Hindlimb muscle (tissue), 1 donor: ENCODE measurements at places on chromosomes 1 and 21.

DNA sequence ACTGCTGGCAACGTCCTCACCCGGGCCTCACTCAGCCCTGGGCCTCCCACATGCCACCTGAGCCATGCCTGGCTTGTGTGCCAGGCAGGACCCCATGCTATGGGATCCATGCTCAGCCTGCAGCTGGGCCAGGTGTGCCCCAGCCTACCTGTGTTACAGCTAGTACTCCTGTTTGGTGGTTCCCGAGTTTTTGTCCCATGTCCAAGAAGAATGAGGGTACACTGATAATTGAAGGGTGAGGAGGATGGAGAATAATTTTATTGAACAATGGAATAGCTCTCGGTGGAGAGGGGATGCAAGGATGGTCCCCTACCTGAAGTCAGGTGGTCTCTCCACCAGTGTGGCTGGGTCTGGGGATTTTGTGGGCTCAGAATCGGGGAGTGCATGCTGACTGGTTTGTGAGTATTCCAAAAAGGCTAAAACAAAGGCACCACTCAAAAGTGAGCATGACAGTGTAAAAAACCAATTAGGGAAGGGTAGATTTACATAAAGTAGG lies 137.9 kb downstream of the TNFSF18 start:
- DNase-seq = no peak

GRCh38 chr1:24600551-24600950 lies 42.6 kb upstream of the SRRM1 start:
- no peak for DNase-seq

DNA sequence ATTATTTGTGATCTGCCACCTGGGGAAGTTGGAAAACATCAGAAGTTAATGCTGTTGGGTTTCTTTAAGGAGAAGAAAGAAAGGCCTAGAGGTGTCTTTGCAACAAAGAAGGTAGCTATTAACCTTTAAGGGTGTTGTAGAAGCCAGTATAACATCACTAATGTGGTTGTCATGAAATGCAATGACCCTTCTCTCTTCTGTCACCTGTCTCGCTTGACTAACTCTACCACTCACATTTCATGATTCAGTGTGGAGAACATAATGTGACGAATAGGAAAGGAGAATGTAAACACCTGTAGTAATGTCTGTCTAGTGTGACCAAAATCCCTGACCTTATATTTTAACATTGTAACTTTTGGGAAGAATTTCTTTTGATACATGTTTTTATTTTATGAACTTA lies 211.7 kb upstream of the UBE2U start:
- DNase-seq = no peak

GRCh38 chr1:200150721-200151120 lies 123.2 kb downstream of the NR5A2 start:
- DNase-seq = no peak

DNA sequence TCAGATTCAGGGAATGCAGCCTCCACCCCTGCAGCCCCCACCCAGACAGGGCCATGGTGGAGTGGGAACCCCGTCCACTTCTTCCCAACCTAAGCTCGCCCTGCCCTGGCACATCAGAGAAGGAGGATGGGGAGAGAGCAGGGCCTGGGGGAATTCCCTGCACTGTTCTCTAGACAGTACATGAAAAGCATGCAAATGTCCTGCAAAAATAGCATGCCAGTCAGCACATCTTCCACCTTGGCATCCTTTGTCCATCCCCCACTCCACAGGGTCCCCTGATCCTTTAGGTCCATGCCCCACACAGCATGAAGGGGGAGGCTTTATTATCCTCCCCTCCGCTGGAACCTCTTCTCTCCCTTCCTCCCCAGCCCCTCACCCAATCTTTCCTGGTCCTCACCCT lies 35.0 kb upstream of the RD3 start:
- DNase-seq = no peak

- no peak for DNase-seq
Observed at GRCh38 chr1:183630748-183631147, 4.8 kb downstream of the ARPC5 start.

GRCh38 chr1:3820316-3820715 lies 24.0 kb upstream of the LRRC47 start:
- DNase-seq = no peak

DNA sequence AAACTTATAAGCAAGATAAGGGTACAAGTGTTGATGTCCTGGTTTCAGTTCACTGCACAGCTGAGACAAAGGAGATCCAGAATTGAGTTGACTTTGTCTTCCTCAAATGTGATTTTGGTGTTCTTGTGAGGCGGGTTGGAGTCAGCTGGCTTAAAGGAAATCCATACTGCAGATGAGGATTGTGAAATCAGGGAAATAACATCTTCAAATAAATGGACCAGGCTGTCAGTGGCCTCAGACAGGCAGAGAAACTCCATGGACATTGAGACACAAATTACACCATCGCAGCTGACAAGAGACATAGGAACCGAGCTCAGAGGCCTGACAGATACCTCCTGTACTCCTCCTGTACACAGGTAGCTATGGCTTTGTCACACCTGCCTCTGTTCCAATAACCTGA lies 27.0 kb upstream of the REG4 start:
- DNase-seq = no peak

- no peak for DNase-seq
Observed at GRCh38 chr1:115534106-115534505, 107.7 kb upstream of the VANGL1 start.

DNA sequence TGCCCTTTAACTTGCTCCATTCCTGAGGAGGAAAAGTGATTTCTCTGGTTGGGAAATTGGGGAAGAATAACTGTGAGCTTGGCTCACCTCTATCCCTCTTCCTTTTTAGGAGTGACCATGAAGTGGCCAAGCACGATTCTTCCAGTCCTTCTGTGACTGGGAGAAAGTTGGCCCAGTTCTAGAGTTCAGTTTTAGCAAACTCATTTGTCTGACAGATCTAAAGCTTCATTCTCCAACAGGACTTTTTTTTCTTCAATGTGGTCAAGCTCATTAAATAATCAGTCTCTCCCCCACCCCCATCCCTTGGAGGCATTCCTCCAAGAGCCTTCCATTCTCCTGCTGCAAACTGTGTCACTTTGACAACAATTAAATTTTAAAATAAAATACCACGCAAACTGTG lies 6.4 kb upstream of the AGL start:
- DNase-seq = no peak

GRCh38 chr1:154791292-154792166 lies 78.6 kb downstream of the KCNN3 start:
- DNase-seq = no peak

GRCh38 chr1:203340112-203340790 lies 10.7 kb downstream of the FMOD start:
- DNase-seq = peak; percentile 83

DNA sequence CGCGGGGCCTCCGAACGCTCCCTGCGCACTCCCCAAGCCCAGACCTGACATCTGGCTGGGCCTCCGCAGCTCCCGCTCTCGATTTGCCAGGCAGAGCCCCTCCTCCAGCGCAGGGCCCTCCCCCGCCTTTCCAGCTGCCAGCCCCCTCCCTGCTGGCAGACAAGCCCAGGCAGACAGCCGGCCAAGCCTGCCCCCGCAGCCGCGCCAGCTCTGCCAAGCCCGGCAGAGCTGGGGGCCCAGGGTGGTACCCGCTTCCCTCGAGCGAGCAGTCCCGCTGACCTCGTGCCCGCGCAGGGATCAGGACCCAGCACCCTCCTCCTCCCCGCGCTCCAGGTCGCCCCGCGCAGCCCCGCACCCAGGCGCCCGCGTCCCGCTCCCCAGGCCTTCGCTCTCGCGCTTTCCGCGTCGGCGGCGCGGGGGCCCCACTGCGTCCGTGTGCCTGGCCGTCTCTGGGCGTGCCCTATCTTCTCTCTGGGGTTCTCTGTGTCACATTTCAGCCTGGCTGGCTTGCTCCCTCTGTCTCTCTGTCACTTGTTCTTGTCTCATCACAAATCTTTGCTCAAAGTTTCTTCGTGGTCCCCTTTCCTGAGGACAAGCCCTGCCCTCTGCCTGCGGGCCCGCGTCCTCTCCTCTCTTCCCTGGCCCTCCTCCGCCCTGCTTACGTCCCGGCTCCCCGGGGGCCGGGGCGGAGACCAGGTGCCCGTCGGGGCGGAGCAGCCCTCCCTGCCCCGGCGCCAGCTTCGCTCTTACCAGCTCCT lies 580 bp downstream of the INKA2 start:
- DNase-seq = peak; percentile 79

GRCh38 chr1:163347106-163347505 lies 25.4 kb downstream of the NUF2 start:
- DNase-seq = no peak

DNA sequence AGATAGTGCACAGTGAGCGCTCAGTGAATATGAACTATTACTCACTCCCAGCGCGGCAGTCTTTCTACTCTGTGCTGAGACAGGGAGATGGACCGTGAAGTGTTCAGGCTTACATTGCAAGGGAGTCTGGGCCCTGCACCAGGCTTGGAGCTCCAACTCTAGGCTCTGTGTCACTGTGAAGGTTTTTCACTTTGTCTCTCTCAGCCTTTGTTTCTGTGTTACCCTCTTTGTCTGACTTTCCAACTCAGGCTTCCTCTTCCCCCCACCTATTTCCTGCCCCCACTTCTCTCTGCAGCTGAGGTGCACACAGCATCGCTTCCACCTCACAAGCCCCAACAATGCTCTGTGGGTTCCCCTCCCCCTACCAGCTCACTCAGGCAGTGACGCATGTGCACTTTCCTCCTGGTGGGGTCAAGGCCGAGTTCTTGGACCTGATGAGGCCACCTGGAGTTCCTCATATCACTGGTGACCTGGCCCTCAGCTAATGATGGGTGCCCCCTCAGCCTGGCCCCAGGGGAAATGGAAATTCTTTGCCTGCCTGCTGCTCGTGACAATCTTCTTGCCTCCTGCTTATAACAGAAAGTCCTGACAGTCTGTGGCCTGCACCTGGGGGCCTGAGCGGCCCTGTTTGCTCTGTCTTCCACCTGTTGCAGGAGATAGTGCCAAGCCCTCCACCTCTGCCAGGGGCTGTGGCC lies 1.1 kb upstream of the LCK start:
- no peak for DNase-seq

- no peak for DNase-seq
Observed at GRCh38 chr21:41684381-41685245, 82.2 kb downstream of the RIPK4 start.

GRCh38 chr21:16305686-16306085 lies 575.9 kb downstream of the USP25 start:
- no peak for DNase-seq

GRCh38 chr1:227725046-227725445 lies 10.1 kb downstream of the JMJD4 start:
- DNase-seq = no peak

DNA sequence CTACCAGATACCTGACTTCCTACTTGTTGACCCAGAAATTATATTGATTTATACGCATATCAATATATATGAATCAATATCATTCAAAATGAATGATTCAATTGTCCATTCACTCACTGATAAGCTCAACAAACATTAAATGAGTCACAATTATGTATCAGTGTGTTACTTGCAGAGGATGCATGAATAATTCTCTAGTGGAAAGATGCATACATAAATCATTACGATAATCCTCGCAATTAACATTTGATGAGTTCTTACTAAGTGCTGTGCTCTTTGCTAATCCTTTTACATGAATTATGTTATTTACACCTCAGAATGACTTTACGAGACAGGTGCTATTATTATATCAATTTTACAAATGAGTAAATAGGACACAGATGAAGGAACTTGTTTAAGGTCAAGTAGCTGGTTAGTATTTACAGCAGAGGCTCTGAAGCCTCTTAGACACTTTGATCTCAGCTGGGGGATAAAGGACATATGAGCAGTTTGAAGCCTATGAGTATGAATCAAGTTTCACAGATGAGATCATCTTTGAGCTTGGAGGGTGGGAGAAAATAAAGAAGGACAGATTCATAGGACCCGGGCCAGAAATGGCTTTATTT lies 112.8 kb upstream of the ADAMTS5 start:
- DNase-seq = no peak
